ENCODE measurements at places on chromosomes 4 and X.

DNA sequence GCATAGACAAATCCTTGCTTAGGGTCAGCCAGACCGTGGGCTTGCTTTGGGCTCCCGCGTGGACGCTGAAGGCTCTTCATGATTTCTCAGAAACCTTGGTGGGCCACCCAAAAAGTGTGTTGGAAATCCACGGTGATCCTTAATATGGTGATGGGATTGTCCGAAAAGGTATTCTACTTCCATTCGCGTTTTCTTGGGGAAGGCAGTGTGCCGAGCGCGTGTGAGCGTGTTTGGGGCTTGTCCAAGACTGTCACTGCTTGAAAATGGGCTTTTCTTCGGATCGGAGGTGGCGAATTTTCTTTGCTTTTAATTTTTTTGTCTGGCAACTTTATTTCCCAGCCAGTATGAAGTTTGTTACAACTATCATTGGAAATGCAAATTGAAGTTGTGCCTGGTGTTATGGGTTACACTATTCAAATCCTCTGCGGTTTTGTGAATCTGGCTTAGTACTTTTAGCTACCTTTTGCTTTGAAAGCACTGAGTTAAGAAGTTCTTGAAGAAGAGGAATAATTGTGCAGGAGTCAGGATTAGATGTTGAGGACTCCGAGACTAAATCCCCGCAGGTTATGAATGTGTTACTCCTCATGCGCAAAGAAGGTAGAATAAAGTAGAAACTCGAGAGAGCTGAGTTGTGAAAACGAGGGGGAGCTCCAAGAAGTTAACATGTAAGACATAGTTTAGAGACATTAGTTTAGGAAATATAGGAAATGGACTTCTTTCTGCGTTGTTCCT is 3.2 kb downstream of the SPRY1 start:
- no peak for DNase-seq

DNA sequence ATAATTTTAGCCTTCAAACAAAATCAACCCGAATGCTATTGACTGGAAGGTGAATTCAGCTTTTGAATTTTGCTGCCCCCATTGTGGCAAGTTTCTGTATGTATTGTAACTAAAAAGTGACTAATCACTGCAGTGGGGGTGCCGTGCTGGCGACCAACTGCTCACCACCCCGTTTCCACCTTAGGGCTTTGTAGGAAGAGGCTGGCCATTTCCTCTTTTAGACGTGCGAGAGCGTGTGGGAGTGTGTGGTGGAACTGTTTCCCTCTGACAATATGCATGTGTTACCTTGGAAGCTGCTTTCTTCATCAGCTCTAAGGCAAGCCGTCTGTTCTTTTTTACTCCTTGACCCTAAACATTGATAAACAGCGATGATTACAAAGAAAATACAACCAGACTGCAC is 78.8 kb downstream of the SEL1L3 start:
- DNase-seq = no peak

GRCh38 chrX:72308566-72309296 is 3.0 kb upstream of the CITED1 start:
- peak; percentile 75 for DNase-seq

GRCh38 chr4:7279902-7280301 is 87.6 kb downstream of the SORCS2 start:
- DNase-seq = no peak

GRCh38 chr4:152063621-152064240 is 302.9 kb upstream of the GATB start:
- DNase-seq = peak; percentile 14

DNA sequence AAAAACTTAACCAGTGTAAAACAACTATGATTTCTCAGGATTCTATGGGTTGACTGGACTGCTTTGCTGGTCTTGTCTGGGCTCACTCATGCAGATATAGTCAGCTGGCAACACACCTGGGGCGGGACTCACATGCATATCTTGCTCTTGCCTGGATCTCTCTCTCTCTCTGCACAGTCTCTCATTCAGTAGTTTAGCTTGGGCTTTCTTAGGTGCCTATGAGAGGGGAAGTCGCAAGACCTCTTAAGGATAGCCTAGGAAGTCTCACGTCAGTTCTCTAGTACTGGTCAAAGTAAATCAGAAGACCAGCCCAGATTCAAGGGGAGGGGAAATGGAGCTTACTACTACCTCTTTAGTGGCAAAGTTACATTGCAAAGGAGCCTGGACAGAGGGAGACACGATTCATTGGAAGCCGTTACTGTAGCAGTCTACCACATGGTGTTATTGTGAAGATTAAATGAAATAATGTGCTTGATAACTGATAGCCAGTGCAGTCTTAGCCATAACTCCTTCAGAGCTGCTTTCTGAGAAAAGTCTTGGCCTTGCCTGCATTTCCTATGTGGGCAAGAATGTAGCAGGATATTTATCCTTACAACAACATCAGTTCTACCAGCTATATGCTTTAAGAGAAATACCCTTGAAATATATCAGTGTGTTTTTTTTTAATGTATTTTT is 2.1 kb downstream of the COPS4 start:
- peak; percentile 57 for DNase-seq

DNA sequence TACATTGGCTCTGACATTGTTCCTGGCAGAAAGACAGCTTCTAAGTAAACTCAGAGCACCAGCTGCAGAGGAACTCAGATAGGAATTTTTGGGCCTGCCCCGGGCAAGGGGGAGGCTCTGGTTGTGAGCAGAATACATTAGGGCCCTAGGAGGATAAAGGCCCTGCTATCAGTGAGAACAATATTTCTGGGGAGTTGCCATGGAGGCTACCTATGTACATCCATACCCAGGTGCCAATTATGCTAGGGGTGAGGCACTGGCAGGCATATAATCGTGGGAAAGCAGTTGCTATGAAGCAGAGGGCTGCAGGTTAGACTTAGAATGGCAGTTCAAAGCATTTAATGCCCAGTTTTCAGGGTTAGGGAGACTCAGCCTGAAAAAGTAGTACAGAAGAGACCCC is 273.5 kb upstream of the EDA2R start:
- DNase-seq = no peak

DNA sequence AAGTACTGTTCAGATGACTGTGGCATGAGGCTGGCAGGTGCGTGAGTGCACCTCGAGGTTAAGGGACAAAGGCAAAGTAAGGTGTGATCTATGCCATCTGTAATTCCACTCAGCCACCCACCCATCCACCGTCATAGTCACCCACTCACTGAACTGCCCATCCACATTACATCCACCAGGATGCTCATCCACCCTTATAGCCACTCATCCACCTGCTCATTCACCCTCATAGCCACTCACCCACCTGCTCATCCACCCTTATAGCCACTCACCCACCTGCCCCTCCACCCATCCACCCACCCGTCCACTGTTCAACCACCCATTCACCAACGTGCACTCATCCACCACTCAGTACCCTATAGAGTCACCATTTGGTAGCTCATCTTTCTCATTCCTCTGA is 64.1 kb upstream of the UXT start:
- DNase-seq = no peak

GRCh38 chr4:84733343-84734033 is 150.6 kb downstream of the CDS1 start:
- no peak for DNase-seq

GRCh38 chr4:155751569-155751968 is 7.3 kb upstream of the GUCY1B1 start:
- DNase-seq = no peak

GRCh38 chr4:129970801-129971200 is 874.8 kb downstream of the C4orf33 start:
- DNase-seq = no peak

Measured in erythroblast (primary cell).